Activated CD4-positive, alpha-beta memory T cell treated with anti-CD3 and anti-CD28 coated beads, Interleukin-2, amount 10 ng/mL, durations not matched to agents 7 days and 5 days (primary cell): ENCODE measurements at places on chromosomes 16 and 17.

DNA sequence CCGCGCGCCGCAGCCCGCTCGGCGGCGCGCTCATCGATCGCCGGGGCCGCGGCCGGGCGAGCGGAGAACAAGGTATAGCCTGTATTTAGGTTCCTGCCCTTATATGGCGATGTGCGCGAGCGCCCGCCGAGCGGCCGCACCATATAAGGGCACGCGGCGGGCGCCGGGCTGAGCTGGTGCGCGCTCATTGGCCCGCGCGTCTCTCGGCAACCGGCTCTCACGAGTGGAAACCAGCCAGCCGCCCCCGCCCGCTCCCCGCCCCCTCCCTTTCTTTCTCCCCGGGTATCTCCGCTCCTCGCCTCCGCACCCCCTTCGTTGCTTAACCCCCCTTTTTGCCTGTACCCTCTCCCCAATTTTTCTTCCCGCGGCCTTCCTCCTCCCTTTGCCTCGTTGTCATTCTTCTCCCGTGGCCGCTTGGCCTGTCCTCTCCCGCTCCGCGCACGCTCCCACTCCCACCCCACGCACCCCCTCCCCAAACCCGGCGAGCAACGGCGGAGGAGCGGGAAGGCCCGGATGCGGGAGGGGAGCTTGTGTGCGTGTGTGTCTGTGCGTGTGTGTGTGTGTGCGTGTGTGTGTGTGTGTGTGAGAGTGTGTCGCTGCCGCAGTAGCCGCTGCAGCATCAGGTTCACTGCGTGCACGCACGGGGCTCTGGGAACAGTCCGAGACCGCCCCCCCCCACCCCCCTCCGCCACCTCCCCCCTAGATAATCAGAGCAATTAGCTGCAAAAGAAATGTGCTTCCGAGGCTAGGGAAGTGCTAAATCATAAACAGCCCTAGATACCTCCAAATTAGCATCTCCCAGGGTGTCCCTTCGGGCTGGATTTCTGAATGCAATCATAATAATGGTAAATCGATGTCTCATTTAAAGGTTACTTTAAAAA lies 13.5 kb upstream of the CBX8 start:
- peak; percentile 82 for DNase-seq

GRCh38 chr17:17919169-17920107 lies 52.8 kb downstream of the TOM1L2 start:
- peak; percentile 70 for DNase-seq

- no peak for DNase-seq
Observed at GRCh38 chr17:1481736-1482135, 10.8 kb downstream of the MYO1C start.

DNA sequence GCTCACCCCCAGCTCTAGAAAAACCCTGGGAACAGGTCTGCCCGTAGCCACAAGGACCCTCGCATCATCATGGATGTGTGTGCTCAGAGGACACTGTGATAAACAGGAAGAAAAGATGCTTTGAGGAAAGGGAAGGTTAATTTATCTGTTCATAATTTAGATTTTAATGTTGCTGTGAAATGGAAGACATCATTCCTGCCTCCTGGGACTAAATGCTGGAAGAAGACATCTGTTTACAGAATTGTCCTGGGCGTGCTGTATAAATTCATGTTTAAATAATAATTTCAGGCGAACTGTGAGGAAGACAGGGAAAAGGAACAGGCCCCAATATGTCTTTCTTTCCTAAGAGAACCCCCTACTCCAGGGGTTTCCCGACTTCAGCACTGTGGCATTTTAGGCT lies 112.6 kb downstream of the SHISA6 start:
- DNase-seq, result no peak

- no peak for DNase-seq
Observed at GRCh38 chr17:8071496-8071895, 16.0 kb downstream of the ALOX12B start.

DNA sequence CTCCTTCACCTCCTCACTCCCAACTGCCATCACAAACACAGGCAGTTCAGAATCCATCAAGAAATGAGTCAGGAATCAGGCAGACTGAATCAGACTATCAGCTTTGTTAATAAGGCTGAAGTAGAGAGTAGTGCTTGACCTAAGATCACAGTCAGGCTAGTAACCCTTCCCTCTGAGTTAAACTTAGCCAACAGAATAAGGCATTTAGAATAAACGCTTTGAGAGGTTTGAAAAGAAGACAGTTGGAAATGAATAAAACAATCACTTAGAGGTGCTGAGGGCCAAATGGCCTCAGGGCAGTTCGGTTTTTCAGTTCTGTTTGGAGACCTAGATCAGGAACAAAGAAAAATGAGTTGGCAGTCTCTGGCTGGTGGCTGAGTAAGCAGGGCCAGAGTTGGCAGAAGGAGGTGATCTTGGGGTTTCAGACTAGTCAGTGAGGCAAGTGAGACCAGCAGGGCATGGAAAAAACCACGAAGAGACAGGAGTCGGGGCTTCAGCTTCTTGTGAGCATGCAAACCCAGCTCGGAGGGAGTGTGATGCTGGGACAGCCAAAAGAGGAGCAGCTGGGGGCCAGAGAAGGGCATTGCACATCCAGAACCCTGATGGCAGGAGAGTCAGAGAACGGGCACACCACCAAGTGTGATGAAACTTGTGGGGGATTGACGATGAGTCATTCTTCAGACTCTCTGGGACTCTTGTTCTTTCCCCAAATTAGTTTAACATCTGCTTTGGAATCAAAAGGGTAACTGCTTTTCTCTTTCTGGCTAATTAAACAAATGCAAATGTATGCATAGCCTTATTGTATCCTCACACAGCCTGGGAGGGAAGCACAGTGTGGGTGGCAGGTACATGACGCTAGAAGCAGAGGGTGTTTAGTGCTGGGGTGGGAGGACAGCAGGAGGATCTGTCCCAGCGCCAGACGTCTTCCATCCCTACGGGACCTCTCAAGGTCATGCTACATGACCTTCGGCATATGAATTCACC lies 54.8 kb downstream of the SPECC1 start:
- DNase-seq, result peak; percentile 18

- DNase-seq, result no peak
Observed at GRCh38 chr16:7843261-7843660, 510.6 kb downstream of the RBFOX1 start.

DNA sequence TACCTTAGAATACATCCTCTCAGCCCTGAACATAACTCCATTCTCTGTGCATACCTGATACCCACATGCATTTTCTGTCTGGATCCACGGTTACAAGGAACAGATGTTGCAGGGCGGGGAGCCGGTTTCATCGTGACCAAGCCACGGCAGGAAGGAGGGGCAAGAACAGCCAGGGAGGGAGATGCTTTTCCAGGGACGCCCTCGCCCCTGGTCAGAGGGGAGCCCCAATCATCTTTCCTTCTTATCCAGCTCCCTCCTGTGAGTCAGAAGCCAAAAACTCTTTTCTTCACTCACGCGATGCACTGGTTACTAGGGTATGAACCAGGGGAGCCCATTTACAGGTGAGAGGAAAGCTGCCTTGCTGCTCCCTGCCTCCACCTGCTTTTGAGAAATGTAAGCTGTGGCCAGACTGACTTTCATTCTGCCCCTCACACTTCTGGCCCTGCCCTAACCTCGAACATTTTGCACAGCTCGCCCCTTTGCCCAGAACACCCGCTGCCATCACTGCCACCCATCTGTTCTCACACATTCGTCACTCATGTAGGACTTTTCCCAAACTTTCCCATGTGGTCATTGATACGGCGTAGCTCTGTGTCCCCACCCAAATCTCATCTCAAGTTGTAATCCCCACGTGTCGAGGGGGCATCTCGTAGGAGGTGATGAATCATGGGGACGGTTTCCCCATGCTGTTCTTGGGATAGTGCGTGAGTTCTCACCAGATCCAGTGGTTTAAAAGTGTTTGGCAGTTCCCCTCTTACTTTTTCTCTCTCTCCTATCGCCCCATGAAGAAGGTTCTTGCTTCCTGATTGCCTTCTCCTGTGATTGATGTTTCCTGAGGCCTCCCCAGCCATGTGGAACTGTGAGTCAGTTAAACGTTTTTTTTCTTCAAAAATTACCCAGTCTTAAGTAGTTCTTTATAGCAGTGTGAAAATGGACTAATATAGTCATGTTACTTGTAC lies 20.5 kb downstream of the FOXL1 start:
- no peak for DNase-seq

DNA sequence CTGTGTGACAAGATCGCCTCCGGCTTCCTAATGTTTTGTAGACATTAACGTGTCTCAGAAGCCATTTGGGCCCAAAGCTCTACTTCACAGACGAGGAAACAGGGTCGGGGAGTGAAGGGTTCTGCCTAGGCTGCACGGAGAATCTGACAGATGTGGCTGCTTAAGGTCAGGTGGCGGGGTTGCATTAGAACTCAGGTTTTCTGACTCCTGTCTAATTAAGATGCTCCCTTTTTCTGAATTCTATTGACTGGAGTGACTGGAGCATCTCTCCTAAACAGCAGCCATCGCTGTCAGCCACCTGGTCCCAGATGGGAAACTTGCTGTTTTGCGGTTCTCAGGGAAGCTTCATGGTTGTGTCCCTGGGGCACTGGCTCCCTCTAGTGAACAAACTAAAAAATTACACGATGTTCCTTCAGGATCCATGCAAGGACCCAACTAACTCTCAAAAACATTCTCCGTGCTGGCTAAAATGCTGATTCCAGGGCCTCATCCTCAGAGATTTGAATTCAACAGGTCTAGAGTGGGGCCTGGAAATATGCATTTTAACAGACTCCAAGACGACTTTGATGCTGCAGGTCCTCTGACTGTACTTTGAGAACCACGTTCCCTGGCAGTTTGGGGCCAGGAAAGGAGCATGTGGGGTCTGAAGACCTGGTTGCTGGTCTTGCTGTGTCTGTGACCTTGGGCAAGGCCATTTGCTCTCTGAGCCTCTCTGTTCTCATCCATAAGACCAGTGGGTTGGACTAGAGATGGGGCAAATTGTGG lies 117.4 kb downstream of the IRF8 start:
- DNase-seq, result peak; percentile 34

DNA sequence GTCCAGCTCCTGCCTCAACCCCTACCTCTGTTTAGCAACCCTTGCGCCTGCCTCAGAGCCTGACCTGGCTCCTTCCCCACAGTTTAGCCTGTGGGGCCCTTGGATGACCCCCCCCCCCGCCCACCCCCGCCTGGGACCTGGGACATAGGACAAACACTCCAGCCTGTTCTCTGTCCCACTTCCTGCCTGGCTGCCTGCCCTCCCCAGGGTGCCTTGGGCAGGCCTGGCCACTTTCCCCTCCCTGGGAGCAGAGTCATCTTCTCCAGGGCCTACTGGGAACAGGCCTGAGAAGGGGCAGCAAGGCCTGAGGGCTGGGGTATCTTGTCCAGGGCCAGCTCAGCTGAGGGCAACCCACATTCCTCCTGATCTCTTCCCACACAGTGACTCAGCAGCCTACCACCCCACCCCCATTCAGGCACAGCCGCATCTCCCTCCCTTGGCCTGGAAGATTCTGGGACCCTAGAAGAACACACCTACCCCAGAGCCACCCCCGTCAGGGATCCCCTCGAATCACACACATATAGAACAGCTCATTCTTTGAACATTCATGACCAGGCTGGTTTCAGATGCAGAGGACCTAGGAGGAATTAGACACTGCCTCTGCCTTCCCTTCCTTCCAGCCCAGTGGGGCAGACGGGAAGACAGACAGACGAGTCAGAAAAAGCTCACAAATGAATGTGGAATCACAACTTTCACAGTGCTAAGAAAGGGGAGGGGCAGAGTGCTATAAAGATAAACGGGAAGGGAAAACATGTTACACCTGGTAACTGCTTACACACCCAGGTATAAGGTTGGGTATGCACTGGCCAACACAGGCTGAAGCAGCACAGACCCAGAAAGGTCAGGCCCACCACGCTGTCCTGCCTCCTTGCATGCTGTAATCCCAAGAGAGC lies 6.0 kb downstream of the FHOD1 start:
- no peak for DNase-seq

GRCh38 chr17:9760266-9760665 lies 31.1 kb downstream of the DHRS7C start:
- no peak for DNase-seq

GRCh38 chr16:31149332-31149731 lies 534 bp downstream of the PRSS36 start:
- no peak for DNase-seq

DNA sequence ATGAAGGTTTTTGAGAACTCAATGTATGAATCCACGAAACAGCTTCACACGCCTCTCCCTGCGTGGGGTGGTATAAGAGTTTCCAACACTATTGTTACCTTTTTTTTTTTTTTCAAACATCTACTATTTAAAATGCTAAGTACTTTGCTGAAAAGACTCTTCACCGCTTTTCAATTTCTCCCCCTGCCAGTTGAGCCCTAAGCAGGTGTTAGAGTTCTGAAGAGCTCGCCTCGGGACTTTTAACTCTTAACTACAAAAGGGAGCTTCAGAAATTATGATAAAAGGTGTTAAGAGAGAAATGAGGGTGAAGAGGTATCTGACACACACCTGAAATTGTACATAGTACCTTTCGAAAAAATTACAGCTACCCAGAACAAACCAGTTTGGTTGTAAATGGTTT lies 20.9 kb upstream of the PSMD7 start:
- DNase-seq, result no peak

GRCh38 chr17:41885733-41886132 lies 20.5 kb upstream of the KLHL11 start:
- DNase-seq, result no peak

- DNase-seq, result no peak
Observed at GRCh38 chr17:46026166-46027047, 27.4 kb downstream of the STH start.

DNA sequence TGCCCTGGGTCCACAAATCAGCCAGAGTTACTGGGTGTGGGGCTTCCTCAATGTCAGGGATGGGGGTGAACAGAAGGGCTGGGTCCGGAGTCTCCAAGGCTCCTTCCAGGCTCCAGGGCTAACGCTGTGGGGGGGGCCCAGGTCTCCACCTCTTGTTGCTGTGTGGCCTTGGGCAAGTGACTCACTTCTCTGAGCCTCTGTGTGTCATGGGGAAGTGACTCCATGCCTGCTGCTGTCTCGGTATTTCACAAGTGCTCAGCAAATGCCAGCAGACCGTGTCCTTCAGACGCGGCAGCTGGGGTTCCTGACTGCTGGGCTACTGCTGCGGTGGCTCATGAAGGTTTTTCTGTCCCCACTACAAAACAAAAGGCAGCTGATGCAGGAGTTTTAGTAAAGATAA lies 26.6 kb downstream of the JPH3 start:
- no peak for DNase-seq

- DNase-seq, result no peak
Observed at GRCh38 chr17:66397486-66397885, 95.1 kb downstream of the PRKCA start.

DNA sequence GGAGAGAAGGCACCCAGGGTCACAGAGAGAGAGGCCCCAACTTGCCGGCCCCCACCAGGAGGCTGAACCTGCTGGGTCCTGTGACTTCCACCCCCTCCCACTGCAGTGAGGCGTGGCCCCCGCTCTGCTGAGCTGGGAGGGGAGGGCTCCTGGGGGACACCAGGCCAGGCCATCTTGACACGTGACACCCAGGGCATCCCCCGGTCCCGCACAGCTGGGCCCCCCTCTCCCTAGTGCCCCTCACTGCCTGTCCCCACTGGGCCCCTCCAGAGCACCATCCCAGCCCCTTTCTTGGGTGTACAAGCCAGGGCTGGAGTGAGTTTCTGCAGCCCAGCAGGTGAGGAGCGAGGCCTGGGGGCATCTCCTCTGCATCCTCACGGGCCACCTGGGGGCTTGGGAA lies 12.4 kb downstream of the UBALD1 start:
- no peak for DNase-seq

- DNase-seq, result no peak
Observed at GRCh38 chr17:31144836-31145235, 50.1 kb downstream of the NF1 start.

GRCh38 chr16:14559809-14560241 lies 70.2 kb downstream of the PARN start:
- DNase-seq, result no peak

- no peak for DNase-seq
Observed at GRCh38 chr17:9268546-9268945, 247.2 kb downstream of the NTN1 start.
